ENCODE measurements at places on chromosomes 1 and 21.
A peak's percentile ranks its signal among the peaks of the same experiment; 100 is the strongest.

DNA sequence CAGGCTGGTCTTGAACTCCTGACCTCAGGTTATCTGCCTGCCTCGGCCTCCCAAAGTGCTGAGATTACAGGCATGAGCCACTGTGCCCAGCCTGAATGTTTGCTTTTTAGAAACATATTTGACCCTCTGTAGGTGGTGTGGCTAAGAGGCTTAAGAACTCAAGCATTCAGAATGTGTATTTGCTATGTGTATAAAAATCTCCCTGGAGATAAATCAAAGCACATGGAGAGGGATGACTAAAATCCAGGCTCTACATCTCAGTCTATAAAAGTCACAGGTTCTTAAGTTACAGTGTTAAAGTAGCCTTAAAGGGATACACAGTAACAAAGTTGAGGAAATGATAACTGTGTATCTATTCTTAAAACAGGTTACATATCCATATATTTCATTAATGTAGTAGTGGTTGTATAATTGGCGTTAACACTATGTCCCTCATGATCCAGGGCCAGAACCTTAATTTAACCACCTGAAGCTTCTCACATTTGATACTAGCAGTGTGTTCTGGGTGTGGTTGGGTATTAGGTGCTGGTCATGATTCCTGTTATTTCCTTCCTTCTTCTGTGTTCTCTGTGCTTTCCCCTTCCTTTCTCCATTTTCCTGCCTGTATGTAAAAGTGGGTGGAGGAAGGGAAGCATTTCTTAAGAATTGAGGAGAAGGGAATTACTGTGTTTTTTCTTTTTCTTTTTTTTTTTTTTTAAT, 16.2 kb downstream of the GIPC2 start:
- DNase-seq = peak; percentile 96

- DNase-seq = no peak
Observed at GRCh38 chr21:38082936-38083485, 166.8 kb upstream of the KCNJ6 start.

DNA sequence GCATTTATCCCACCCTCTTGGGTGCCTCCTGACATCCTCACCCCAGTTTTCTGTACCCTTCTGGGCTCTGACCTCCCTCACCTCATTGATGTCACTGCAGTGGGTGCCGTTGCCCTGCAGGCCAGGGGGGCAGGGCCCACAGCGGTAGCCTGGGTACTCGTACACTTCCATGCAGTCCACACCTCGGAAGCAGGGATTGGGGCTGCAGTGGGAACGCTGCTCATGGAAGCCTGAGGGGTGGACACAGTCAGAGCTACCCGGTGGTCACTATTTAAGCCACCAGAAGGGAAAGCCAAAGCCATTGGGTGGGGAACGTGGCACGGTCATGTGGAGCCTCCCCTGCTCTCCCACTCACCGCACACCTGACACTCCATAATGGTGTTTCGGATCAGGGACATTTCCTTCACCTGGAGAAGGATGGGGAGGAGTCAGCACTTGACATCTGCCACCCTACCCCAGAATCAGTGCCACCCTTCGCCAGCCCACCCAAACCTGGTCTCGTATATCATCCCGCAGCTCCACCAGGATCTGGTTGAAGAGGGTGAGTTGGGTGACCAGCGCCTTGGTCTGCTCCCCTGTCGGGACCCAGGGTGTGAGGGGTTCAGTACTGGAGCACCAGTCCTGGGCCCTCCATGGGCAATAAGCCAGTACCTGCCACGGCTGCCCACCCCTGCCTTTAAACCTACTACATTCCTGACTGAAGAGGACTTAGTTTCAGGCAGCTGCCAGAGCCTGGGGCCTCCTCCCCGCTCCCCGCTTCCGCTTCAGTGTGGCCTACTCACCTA, 4.8 kb downstream of the THBS3 start:
- no peak for DNase-seq

- DNase-seq = no peak
Observed at GRCh38 chr1:91799159-91799558, 86.8 kb downstream of the TGFBR3 start.

- DNase-seq = no peak
Observed at GRCh38 chr1:46991083-46991923, 32.2 kb upstream of the CYP4X1 start.

DNA sequence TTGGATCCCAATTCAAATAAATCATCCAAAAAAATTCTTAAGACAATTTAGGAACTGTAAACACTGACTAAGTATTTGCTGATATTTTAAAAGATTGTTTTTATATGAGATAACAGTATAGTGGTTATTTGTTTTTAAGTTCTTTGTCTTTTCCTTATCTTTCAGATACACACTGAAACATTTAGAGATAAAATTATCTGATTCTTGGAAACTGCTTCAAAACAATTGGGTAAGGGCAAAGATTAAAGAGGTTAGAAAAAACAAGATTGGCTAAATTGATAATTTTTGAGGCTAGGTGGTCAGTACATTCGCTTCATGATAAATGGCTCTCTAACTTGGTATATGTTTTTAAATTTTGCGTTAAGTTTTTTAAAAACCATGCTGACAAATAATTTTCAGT, 117.3 kb downstream of the PSMG1 start:
- no peak for DNase-seq

- no peak for DNase-seq
Observed at GRCh38 chr1:24319312-24319863, at the start of gene GRHL3. Gene GRHL3 (plus strand): TSS chr1:24319357. CDS start chr1:24319552, 195 bp downstream.

DNA sequence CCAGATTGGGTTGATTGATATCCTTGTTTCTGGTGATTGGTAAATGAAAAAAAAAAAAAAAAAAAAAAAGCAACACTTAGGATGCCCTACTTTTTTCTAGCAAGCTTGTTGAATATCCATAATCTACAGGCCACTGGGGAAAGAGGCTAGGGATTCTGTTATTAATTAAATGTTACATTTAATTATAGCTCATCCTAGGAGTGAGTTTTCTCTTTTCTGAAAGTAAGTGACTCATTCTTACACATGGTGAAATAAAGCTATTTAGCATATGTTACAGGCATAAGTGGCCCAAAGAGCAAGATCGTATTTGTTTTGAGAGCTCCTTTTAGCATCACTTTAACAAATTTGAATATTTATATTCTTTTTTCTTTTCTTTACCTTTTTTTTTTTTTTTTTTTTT, 94.5 kb downstream of the FNBP1L start:
- no peak for DNase-seq

- DNase-seq = no peak
Observed at GRCh38 chr21:13937236-13937635, 273.5 kb downstream of the LIPI start.

GRCh38 chr1:220577926-220578325, 50.0 kb downstream of the MARK1 start:
- no peak for DNase-seq

GRCh38 chr1:157992031-157992832, 1.2 kb upstream of the KIRREL1 start:
- DNase-seq = peak; percentile 64

DNA sequence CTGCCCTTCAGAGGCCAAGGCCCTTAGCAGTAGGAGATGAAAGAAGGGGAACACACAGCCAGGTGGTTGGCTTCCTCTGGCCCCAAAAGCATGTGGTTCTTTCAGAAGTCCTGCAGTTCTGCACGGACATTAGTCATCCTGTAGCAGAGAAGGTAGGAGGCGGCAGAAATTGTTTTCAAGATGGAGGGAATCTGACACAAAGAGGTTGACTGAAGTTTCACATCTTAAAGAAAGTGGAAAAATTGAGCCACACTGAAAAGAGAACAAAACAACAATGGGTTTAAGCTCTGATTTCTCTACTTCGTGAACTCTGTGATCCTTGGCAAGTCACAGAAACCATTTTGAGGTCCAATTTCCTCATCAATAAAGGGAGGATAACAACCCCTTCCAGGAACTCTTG, 125.3 kb upstream of the DNAH14 start:
- no peak for DNase-seq

GRCh38 chr21:29704719-29705118, 235.1 kb downstream of the GRIK1 start:
- DNase-seq = peak; percentile 2

GRCh38 chr21:25997788-25998611, 172.6 kb downstream of the APP start:
- peak; percentile 18 for DNase-seq

GRCh38 chr1:94279038-94279437, 41.7 kb upstream of the ARHGAP29 start:
- peak; percentile 66 for DNase-seq

Measured in LHCN-M2 (cell line).